ENCODE measurements at places on chromosomes 12 and 14.

DNA sequence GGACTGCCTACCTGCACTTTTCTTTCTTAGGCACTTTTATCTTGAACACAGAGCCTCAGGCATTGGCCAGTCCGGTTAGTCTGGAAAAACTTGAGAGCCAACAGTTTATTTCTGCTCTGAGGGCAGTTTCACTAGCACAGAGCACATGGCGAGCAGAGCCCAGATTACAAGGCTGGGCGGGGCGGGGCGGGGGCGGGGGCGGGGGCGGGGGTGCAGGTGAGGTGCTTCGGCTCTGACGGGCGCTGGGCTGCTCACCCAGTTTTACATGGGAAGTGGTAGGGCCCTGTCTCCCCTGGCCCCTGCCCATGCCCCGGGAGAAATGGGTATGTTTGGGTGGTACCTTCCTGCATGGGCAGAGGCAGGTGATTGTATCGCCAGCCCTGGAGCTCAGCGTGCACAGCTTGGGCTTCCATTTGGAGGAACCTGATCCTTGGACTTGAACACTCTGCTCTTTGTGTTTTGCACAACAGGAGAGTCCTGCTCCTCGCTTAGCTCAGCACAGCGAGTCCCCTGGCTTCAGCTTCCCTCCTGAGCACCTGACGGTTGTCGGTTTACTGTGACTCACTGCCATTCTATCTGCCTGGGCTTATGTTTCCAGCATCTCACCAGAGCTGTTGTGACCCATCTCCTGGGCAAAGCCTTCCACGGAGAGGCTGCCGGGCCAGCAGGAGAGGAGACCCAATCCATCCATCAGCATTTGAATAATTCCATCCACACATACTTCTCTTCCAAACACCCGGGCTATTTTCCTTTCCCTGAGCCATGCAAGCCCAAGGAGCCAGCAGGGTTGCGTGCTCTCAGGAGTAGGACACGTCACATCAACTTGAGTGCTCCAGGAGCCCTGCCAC, 108.5 kb downstream of the ARF6 start:
- peak; percentile 55 for DNase-seq

DNA sequence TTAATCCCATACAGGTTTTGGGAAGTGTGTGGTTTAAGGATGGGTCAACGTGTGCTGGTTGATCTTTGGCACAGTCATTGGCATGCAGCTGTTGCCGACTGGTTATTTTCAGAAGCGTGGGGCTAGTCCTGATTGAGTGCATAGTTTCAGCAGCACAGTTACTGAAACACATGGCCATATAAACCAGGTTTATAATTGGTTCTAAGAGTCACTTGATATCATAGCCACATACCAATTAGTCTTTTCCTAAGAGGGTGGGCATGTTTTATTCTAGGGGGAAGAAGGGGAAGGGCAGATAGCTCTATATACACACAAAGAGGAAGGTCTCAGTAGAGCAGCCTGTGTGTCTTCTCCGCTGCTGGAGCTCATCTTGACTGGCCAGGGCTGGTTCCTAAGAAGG, 11.0 kb upstream of the RPS6KL1 start:
- DNase-seq, result no peak

GRCh38 chr14:50318031-50318626, 6.0 kb downstream of the DMAC2L start:
- peak; percentile 31 for DNase-seq

GRCh38 chr12:91766454-91766853, 379.2 kb downstream of the BTG1 start:
- no peak for DNase-seq

DNA sequence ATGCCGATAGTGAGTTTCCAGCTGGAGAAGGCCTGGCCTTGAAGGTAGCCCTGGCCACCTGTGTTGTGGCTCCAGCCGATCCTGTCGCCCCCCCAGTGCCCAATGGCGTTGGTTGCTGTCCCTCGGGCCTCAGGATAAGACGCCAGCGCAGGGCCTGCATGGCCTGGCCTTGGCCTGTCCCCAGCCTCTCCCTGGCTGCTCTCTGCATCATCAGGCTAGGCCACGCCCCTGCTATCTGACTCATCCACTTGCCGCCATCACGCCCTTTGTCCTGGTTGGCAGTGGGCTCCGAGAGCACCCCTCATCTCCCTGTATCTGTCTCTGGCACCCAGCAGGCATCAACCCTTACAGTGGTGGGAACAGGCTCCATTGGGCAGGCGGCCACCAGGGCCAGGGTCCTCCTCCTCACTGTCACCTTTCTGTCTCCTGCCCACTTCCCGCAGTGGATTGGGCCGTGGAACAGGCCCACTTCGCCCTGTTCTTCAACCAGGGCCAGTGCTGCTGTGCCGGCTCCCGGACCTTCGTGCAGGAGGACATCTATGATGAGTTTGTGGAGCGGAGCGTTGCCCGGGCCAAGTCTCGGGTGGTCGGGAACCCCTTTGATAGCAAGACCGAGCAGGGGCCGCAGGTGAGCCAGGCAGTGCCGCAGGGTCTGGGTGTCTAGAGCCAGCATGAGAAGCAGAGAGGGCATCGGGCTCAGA, 25.6 kb downstream of the ALDH2 start:
- no peak for DNase-seq

- peak; percentile 56 for DNase-seq
Measured at GRCh38 chr14:38125481-38126037, 82.1 kb upstream of the SSTR1 start.

Data from kidney glomerular epithelial cell (primary cell).